Cortex of kidney (tissue), 1 donor: ENCODE measurements at places on chromosomes 4 and X.

GRCh38 chrX:3485727-3486126 is 139.3 kb upstream of the MXRA5 start:
- no peak for DNase-seq

- no peak for DNase-seq
Measured at GRCh38 chr4:37393889-37394288, 149.3 kb downstream of the NWD2 start.

- no peak for DNase-seq
Measured at GRCh38 chr4:154084864-154085263, 296.0 kb upstream of the SFRP2 start.

- DNase-seq = no peak
Measured at GRCh38 chrX:15559227-15559626, 41.5 kb downstream of the ACE2 start.

GRCh38 chr4:118927974-118928373 is 39.3 kb downstream of the SYNPO2 start:
- DNase-seq = no peak

- no peak for DNase-seq
Measured at GRCh38 chrX:72180539-72180938, 1.0 kb upstream of the PIN4 start.

DNA sequence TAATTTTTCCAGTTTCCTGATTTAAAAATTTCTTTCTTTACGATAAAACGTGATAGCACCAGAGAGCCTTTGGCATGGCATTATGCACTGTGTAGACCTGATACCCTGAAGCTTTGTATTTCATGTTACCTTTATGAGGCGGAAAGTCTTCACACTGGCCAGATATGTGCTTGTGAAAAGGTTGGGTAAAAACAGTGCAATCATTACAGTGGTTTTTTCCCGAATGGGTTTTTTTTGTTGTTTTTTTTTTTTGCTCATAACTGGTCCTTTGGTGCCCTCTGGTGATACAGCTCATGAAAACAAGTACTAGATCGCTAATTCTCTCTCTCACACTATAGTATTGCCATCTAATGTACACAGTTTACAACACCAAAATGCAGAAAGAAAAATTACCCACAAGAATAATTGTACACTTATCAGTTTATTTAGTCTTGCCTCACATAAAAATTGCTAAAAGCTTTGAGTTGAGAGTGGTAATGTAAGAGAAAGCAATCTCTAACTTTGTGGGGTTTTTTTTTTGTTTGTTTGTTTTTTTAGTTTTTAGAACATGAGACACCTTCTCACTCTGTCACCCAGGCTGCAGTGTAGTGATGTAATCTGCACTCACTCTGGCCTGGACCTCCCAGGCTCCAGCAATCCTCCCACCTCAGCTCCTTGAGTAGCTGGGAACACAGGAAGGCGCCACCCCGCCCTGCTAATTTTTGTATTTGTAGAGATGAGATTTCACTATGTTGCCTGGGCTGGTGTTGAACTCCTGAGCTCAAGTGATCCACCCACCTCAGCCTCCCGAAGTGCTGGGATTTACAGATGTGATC is 21.3 kb downstream of the SPCS3 start:
- no peak for DNase-seq

- DNase-seq = no peak
Measured at GRCh38 chr4:153221783-153222706, 17.8 kb downstream of the TRIM2 start.

- DNase-seq = no peak
Measured at GRCh38 chr4:48227662-48228061, 42.0 kb downstream of the TEC start.

DNA sequence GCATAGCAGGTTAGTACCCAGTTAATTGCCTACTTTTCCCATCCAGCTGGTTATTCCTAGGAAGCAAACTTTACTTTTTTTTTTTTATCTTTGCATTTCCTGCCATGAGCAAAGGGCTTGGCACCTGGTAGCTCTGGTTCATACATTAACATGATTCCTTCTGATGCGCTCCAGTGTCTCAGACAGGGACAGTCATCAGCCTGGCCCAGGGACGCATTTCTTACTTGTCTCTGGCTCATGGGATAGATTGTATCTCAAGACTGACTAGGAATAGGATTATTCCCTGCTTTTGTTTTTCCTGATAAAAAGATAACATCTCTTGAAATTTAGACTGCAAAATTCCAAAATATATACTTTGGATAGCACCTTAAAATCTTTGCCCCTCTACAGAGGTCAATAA is 571.5 kb upstream of the TENM3 start:
- no peak for DNase-seq

DNA sequence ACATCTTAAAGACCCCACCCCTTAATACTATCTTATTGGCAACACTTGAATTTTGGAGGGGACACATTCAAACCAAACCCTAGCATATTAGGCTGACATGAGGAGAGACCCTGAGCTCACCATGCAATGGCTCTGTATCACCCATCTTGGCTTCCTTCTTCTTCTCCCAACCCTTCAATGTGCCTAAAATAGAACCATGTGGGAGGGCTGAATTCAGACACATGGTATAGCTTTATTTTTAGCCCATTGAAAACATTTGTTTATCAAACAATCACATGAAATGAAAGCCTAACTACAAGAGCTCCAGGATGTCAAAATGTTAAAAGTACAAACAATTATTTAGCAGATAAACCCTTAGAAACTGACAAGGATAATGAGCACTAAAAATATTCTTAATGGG is 81.6 kb downstream of the RASL11B start:
- DNase-seq = no peak

- no peak for DNase-seq
Measured at GRCh38 chrX:17634542-17635207, 102.6 kb upstream of the SCML1 start.

- no peak for DNase-seq
Measured at GRCh38 chr4:72712997-72713396, 144.0 kb upstream of the ADAMTS3 start.

DNA sequence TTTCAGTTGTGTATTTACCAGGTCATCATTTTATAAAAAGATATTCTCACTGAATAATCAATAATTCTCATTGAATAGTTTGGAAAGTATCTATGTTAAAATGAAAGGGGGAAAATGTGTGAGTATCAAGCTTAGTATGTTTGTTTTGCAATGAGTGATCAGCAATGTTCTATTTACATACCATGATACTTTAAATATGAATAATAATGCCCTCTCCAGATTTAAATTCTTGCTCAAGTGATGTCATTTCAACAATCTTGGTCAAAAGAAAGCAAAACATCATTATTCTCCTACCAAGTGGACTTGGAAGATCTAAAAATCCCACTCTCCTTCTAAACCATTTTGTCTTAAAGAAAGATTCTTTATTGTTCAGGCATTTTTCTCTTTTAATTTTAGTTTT is 42.1 kb upstream of the ANKRD50 start:
- DNase-seq = no peak

- no peak for DNase-seq
Measured at GRCh38 chr4:5916229-5916628, 23.3 kb upstream of the CRMP1 start.

- no peak for DNase-seq
Measured at GRCh38 chr4:165449333-165449732, 70.5 kb downstream of the CPE start.

GRCh38 chr4:102105983-102106382 is 239.3 kb downstream of the SLC39A8 start:
- no peak for DNase-seq

DNA sequence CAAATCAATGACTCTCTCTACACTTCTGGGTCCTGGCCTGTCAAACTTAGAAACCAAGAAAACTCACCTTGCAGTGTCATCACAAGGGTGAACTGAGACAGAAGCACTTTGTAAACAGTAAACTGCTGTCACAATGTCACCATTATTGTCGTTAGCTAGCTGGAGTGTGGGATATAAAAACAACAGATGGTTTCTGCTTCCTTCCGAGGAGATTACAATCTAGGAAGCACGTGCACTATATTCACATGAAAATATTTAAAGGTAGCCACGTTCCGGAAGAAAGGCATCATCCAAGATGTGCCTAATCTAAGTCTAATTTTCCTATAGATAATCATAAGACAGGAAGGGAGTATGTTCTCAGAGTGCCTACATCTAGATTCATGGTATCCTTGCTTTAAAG is 64.7 kb upstream of the ACSL1 start:
- no peak for DNase-seq

DNA sequence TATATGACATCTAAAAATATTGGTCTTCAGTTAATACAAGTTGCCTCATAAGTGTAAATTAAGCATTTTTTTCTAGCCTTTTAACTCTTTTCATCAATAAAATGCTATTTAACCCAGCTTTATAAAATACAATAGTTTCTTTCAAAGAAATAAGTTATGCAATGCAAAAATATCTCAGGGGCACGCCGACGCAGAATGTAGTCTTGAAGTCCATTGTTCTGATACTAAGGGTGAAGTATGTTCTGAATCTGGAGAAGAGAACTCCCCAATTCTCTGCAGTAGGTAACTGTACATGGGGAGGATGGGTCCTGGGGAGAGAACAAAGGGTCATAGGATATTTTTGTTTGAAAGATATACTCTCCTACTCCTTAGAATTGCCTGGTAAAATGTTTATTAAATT is 256.6 kb upstream of the NDST4 start:
- DNase-seq = no peak

GRCh38 chrX:19017271-19017670 is 33.4 kb upstream of the PHKA2 start:
- no peak for DNase-seq

DNA sequence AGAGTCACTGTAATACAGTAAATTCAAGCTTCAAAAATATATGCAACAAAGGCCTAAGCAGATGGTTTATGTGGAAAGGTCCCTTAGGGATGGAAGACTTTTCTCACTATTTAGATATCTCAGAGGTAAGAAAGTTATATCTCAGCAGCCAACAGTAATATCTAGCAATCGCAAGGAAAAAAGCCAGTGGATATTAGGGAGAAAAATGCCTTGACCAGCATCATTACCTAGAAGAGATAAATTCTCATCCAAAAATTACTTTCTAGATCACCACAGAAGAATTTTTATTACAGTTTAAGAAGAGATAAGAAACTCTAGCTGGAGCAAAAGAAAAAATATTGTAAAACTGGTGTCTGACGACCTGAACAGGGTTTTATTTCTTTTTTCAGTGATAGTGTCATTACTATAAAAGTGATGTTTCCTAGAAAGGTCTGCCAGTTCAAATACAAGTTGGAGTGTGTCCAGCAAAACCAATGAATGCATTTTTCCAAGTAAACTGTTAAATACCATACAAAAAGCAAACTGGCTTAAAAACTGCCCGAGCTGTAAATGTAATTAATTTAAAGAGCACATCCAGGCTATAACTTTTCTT is 100.0 kb downstream of the ATP11C start:
- no peak for DNase-seq

GRCh38 chr4:32697281-32697814 is 1977.2 kb downstream of the PCDH7 start:
- no peak for DNase-seq

- DNase-seq = no peak
Measured at GRCh38 chr4:182776376-182777105, 140.6 kb downstream of the DCTD start.

DNA sequence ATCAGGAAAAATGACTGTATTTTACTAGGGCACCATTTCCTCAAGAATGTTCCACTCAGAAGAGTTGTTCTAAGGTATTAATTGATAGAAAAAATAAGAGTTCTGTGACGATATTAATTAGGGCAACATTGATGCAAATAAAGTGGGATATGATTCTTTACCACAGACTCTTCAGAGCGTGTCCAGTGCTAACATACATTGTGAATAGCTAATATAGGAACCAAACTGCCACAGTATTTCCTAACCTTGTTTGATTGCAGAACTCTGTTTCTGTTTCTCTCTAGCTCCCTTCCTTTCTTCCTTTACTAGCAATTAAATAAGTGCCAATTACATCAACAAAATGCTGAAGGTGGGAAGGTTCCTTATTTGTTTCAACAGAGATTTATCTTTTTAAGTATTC is 154.1 kb upstream of the CPEB2 start:
- no peak for DNase-seq

- no peak for DNase-seq
Measured at GRCh38 chr4:149223659-149224058, 592.0 kb downstream of the IQCM start.

DNA sequence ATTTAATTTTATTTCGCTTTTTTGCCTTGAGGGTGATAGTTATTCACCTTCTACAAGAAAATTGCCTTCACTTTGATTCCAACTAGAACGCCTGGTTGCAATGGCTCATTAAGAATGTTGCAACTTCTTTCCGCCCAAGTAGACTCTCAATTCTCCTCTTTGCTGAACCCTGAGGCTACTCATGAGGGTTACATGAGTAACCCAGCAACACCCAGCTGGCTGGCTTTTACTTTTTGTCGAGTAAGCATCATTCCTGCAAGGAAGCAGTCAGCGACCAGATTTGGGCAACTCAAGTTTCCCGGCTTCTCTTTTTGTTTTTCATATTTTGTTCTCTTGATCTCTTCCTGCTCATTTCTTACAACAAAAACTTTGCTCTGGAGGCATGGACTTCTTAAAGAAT is 495.4 kb downstream of the PACRGL start:
- DNase-seq = no peak

- DNase-seq = no peak
Measured at GRCh38 chr4:152808670-152809069, 28.9 kb downstream of the ARFIP1 start.

GRCh38 chr4:145481164-145481941 is at the start of gene SMAD1:
Gene SMAD1, plus strand, starts transcription at chr4:145481853. Its CDS starts 32,761 bp downstream, at chr4:145514614.
- peak; percentile 17 for DNase-seq

GRCh38 chr4:88758264-88758663 is 60.6 kb upstream of the NAP1L5 start:
- no peak for DNase-seq

- no peak for DNase-seq
Measured at GRCh38 chr4:54063737-54064316, 578 bp downstream of the CHIC2 start.

- DNase-seq = no peak
Measured at GRCh38 chr4:182023469-182023868, 219.7 kb upstream of the TENM3 start.

DNA sequence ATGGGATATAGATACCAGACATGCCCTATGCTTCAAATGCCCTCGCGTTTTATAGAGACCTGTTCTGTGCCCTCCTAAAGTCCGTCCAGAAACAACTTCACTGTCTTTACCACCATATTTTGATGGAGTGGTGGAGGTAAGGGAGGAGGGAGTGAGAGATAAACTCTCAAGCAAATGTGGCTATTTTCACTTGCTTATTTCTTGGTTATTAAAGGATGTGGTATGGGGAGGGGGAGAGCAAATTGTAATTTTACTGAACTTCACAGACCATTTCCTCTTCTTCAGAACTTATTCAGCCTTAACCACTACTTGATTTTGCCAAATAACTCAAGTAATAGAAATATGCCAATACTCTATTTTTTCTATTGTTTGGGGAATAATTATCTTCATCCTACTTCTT is 31.5 kb downstream of the GPR174 start:
- no peak for DNase-seq

DNA sequence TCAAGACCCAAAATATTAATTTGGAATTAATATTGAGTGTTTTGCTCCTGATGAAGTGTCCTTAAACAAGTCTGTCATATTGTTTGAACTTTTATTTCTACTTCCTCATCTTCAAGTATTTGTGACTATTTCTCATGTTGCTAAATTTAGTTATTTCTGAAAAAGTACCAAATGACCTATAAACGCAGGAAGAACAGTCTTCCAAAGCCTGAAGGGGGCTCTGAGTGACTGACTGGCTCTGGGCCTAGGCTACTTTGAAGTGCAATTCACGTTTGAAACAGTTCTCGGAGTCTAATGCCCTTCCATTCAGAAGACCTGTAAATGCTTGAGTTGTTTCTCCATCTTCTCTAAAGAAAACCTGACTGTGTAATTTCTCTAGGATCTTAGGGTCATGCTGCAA is 26.5 kb downstream of the GALNT7 start:
- no peak for DNase-seq
